Camera-type eye (tissue), 1 donor: ENCODE measurements at places on chromosomes 5 and 9. TPM values are rescaled to one million over a fixed set of nuclear protein-coding genes. Genes with fewer than 3 reads are reported as not detected.

The FOXI1 gene
- total RNA-seq: not detected

The C5orf58 gene
- not detected for total RNA-seq

The PCDHGA7 gene
- 11.2 TPM for total RNA-seq

The TCF7 gene
- 5.4 TPM for total RNA-seq

The FBN2 gene
- 145 TPM for total RNA-seq

The RNF208 gene
- total RNA-seq: 2.7 TPM

The CRAT gene
- total RNA-seq: 23.3 TPM

The CETN3 gene
- 39.0 TPM for total RNA-seq

The MVB12B gene
- 34.1 TPM for total RNA-seq

The SPINK13 gene
- not detected for total RNA-seq

The SPINK7 gene
- total RNA-seq: not detected

The RMRP gene
- 5,655 TPM for total RNA-seq

The ACOT12 gene
- not detected for total RNA-seq

The OLFML2A gene
- total RNA-seq: 62.5 TPM

The SLC46A2 gene
- total RNA-seq: not detected

The CEP120 gene
- total RNA-seq: 37.5 TPM

The NR5A1 gene
- total RNA-seq: not detected

The PRR16 gene
- total RNA-seq: 5.5 TPM

The MORN5 gene
- total RNA-seq: 1.4 TPM

The FANCG gene
- total RNA-seq: 29.5 TPM

The PCDHGA8 gene
- 10.1 TPM for total RNA-seq

The RXRA gene
- total RNA-seq: 31.5 TPM

The TYRP1 gene
- total RNA-seq: 326 TPM

The ZNF367 gene
- 15.4 TPM for total RNA-seq

The AQP7 gene
- not detected for total RNA-seq

The ARHGEF37 gene
- 19.0 TPM for total RNA-seq

The FRMD3 gene
- total RNA-seq: 32.1 TPM

The BTNL3 gene
- total RNA-seq: not detected

The NKD2 gene
- total RNA-seq: 18.0 TPM

The JAKMIP2 gene
- 18.3 TPM for total RNA-seq

The GABRA1 gene
- 16.5 TPM for total RNA-seq

The NME5 gene
- total RNA-seq: 5.6 TPM

The LRRC26 gene
- total RNA-seq: 1.7 TPM

The ARL14EPL gene
- not detected for total RNA-seq

The FUT7 gene
- not detected for total RNA-seq

The SLC1A3 gene
- 183 TPM for total RNA-seq

The DIPK1B gene
- 26.2 TPM for total RNA-seq

The CLIC3 gene
- total RNA-seq: 1.1 TPM

The GCNT1 gene
- total RNA-seq: 15.8 TPM

The TAF11L5 gene
- total RNA-seq: not detected

The SHB gene
- 14.2 TPM for total RNA-seq

The SEMA6A gene
- 65.3 TPM for total RNA-seq

The DCAF12 gene
- total RNA-seq: 40.1 TPM

The SKP1 gene
- 305 TPM for total RNA-seq

The PLPP7 gene
- 15.3 TPM for total RNA-seq

The PJA2 gene
- 203 TPM for total RNA-seq

The GLDC gene
- 18.4 TPM for total RNA-seq

The SLC6A19 gene
- 0.27 TPM for total RNA-seq

The LVRN gene
- 2.0 TPM for total RNA-seq

The NIM1K gene
- total RNA-seq: 6.6 TPM

The MRPL50 gene
- 42.7 TPM for total RNA-seq
